Umbilical cord (tissue), 2 donors: ENCODE measurements at places on chromosomes 3 and 15. TPM values are rescaled to one million over a fixed set of nuclear protein-coding genes. Genes with fewer than 3 reads are reported as not detected.
A peak's percentile ranks its signal among the peaks of the same experiment; 100 is the strongest.

DNA sequence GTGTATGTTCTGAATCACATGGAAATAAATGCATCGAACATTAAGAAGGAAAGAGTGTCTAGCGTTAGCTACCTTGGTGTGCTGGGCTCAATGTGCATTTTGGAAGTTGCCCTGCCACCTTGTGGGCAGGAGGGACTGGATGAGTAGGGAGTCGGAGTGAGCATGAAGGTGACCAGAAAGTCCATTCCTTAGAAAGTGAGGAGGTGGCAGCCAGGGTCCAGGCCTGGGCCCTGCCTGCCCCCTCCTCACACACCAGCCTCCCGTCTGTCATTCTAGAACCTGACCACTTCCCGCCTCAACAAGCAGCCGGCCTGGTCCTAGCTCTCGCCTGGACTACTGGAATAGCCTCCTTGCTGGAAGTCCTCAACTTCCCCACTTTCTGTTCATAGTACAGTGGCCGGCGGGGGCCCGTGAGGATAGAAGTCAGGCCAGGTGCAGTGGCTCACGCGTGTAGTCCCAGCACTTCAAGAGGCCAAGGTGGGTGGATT, 10.2 kb upstream of the GATA2 start:
- DNase-seq = no peak

GRCh38 chr15:65556622-65557021, 26.4 kb downstream of the HACD3 start:
- no peak for DNase-seq

DNA sequence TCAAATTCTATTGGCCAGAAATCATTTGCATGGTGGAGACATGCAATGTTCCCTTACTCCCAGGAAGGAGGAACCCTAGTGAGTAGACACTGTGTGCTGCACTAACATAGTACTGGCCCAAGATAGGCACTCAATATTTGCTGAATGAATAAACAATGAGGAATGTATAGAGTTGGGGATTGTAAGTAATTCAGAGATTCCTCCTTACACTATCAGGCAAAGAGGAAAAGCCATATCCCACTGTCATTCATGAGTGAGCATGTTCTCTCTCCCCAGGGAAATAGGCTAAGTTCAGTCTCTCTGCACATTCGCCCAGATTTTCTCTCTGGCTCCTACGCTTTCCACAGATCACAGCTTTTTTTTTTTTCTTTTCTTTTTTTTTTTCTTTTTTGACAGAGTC, 154.9 kb upstream of the WNT5A start:
- DNase-seq = no peak

GRCh38 chr15:101615986-101616848, 36.0 kb downstream of the TM2D3 start:
- peak; percentile 93 for DNase-seq

GRCh38 chr15:47363653-47364052, 353.7 kb upstream of the SEMA6D start:
- no peak for DNase-seq

DNA sequence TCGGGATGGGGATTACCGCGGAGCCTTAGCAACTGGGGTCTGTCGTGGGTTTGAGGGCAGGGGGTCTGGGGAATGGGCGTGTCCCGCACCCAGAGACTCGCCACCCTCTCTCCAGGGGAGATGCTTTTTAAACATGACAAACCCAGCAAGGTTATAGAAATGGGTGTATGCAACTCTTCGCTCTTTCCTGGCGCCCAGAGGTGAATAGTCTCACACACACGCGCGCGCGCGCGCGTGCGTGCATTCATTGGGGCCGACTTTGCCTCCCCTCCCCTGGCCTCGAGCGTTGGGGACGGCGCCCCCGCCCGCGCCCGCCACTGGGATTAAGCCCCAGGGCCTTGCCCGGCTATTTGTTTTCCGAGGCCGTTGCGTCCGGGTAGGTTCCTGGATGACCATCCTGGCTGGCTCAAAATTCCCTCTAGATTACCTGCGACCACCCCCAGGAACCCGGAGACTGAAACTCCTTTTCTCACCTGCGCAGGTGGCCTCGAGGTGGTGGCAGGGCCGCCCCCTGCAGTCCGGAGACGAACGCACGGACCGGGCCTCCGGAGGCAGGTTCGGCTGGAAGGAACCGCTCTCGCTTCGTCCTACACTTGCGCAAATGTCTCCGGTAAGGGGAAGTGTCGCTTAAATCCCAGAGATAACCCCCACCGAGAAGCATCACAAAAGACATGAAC, 777 bp downstream of the GPR160 start:
- DNase-seq = no peak

GRCh38 chr3:184314363-184314699, at the start of gene EIF4G1:
Gene EIF4G1 (plus strand): TSS chr3:184314606. CDS start chr3:184315797, 1,191 bp downstream.
- peak; percentile 94 for DNase-seq

- no peak for DNase-seq
These were observed 34.7 kb downstream of the ARRDC4 start for GRCh38 chr15:97995192-97995591.

- DNase-seq = no peak
These were observed 1038.5 kb upstream of the NR2F2 start for GRCh38 chr15:95291898-95292472.

DNA sequence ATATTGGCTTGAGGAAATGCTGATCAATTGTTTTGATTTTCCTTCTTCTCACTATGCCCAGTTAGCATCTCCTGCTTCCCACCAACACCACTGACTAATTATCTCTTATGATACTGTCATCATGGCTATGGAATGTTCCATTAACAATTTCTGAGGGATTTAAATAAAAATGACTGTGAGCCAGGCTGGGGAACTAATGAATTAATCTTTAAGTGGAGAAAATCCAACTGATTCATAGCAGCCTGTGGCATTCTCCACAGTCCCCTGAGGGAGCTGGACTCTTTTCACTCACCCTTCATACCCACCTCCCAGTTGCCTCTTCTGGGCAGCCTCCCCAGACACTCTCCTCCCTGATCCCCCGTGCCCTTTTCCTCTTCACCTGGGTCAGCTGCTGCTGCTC, 353.6 kb downstream of the CLSTN2 start:
- DNase-seq = no peak

- no peak for DNase-seq
These were observed 28.7 kb downstream of the FRMD4B start for GRCh38 chr3:69357196-69357595.

GRCh38 chr15:81227716-81228115, 31.0 kb downstream of the IL16 start:
- no peak for DNase-seq

GRCh38 chr3:153901152-153901551, 220.0 kb upstream of the ARHGEF26 start:
- DNase-seq = no peak

GRCh38 chr3:184561913-184562877, 610 bp downstream of the EPHB3 start:
- DNase-seq = no peak

GRCh38 chr3:194320744-194321243, 30.3 kb downstream of the CPN2 start:
- DNase-seq = no peak

DNA sequence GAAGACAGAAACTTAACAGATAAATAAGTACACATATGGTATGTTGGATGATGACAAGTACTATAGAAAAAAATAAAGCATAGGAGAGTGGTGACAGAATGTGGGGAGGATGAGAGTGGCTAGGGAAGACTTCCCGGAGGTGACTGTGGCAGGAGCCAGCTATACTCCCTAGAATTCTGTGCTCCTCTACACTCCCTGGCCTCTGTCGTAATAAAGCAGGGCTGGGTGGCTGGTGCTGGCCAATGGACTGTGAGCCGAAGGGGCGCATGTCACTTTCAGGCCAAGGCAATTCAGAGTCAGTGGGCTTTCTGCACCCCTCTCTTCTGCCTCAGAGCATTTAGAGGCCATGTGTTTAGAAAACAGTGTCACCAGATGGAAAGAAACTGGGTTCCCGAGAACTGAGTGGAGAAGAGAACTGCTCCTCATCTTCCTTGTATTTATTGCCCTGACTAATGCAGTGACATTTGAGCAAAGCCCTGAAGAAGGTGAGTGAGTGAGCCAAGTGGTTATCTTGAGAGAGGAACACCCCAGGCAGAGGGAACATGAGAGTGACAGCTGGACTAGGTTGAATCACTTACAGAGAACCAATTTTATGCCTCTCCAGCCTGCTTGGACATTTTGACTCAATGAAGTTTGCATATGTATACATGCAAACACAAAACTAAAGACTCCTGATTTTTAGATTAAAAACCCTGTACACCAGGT, 5.2 kb upstream of the VPS8 start:
- DNase-seq = no peak

- DNase-seq = no peak
These were observed 27.3 kb upstream of the SLC9A9 start for GRCh38 chr3:143875546-143875945.

DNA sequence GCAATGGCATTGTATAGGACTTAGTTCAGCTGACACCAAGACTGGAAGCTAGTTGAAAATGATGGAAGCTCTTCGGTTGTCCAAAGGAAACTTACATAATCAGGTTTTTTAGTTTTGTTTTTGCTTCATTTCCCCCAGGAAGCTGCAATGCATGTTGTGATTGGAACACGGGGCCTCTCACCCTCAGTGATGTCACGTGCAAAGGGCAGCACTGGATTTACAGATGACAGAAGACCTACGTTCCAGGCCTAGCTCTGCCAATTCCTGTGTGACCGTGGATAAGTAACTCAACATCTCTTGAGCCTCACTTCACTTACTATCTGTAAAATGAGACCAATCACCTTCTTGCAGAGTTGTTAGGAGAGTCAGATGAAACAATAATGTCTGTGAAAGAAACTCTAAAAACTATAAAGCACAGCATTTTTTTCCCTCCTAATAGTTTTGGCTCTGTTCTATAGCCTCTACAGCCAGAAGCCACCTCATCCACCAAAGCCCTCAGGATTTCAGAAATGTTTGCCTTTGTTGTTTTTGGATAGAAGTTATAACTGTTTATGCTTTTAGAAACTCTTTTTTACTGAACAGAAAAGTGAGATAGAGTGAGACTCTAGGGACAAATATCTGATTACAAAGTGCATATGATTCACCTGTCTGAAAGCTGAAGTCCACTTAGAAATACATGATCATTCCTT, 4.6 kb downstream of the RBSN start:
- DNase-seq = no peak

- DNase-seq = no peak
These were observed 309.8 kb upstream of the DCBLD2 start for GRCh38 chr3:99211309-99211708.

DNA sequence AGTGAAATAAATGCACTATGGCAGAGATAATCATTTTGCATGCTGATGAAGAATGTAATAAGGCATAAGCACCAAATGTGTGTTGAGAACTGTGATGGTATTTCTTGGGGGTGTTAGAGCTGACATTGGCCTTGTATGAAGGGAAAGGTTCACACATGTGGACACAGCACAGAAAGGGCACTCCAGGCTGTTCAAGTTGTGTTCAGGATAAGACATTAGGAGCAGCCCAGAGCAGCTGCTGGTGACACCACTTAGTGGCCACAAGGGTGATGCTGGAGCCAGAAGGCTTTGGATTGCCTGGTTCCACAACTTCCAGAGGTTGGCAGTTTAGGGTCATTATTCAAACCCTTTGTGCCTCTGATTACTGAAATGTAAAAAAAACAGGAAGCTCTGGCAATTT, 155.4 kb downstream of the GOLGA6L6 start:
- no peak for DNase-seq

The CACNA2D3 gene
- 6.3 TPM for total RNA-seq

The DISP2 gene
- 1.2 TPM for total RNA-seq

The MYZAP gene
- not detected for total RNA-seq

The KIF23 gene
- total RNA-seq = 17.6 TPM

The SGO1 gene
- total RNA-seq = 6.7 TPM

The TMEM207 gene
- total RNA-seq = 1.2 TPM

The DNAH1 gene
- total RNA-seq = 2.9 TPM
